ENCODE measurements at places on chromosomes 2 and 18.

GRCh38 chr2:27638037-27638637 lies 9.3 kb downstream of the GPN1 start:
- no peak for DNase-seq

- peak; percentile 2 for DNase-seq
These were observed 858.5 kb upstream of the PIK3C3 start for GRCh38 chr18:41096504-41096903.

DNA sequence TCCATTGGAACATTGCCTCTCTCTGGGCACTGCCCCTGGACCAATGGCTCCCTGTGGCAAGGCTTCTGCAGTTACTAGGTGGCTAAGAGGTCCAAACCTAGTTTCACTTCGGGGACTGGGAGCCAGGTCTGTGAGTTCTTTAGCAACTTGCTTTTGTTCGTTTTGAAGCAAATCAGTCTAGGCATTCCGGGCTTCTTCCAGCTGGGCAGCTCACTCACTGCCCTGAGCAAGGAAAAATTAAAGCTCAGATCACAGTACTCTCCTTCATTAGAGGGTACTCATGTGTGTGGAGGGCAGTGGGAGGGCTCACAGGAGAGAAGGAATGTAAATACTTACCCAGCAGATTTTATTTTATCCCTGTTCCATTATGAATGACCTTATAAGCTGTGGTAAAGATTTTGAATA lies 80.3 kb downstream of the SPP2 start:
- DNase-seq: no peak

- no peak for DNase-seq
These were observed 20.5 kb downstream of the LNPK start for GRCh38 chr2:175981551-175981950.
